ENCODE measurements at places on chromosomes 2 and 18.

DNA sequence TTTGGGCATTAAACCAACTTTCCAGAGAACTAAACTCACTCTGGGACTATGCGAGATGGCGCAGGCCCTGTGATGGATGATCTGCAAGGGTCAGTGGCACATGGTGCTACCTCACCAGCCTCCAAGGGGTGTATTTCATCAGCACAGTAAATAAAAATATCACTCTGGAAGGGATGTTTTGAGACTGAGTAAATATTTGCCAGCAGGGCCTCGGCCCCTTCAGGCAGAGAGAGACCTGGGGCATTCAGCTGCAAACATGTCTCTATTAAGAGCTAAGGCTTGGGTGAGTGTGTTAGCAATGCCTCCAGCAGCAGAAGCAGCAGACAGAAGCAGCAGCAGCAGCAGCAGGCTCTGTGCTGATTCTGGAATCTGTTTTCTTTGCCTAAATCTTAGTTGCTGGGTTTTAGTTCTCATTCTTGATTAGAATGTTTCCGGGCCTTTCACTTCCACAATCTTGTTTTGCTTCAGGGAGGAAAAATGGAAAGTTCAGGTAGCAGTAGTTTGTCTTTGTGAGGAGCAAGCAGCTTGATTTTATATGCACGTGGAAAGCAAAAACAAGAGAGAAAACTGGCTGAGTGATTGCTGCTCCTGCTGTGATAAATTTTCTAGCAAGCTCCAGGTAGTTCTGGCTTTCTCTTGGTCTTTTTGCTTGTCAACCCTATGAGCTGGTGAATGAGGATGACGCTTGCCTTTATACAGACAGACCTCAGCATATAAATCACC lies 18.6 kb downstream of the ADCYAP1 start:
- DNase-seq: no peak

- peak; percentile 98 for DNase-seq
Observed at GRCh38 chr2:12340164-12340563, 376.6 kb upstream of the TRIB2 start.

- no peak for DNase-seq
Observed at GRCh38 chr2:38095996-38096861, 20.3 kb upstream of the CYP1B1 start.

GRCh38 chr2:10302479-10303180 lies at the start of gene HPCAL1:
Gene HPCAL1, plus strand, starts transcription at chr2:10302904. Its CDS starts 116,854 bp downstream, at chr2:10419758.
- peak; percentile 66 for DNase-seq

- no peak for DNase-seq
Observed at GRCh38 chr2:55420439-55420725, 726 bp upstream of the CCDC88A start.

GRCh38 chr2:71796174-71796593 lies 342.8 kb downstream of the DYSF start:
- no peak for DNase-seq

GRCh38 chr2:172693037-172693436 lies 42.6 kb upstream of the RAPGEF4 start:
- peak; percentile 62 for DNase-seq

DNA sequence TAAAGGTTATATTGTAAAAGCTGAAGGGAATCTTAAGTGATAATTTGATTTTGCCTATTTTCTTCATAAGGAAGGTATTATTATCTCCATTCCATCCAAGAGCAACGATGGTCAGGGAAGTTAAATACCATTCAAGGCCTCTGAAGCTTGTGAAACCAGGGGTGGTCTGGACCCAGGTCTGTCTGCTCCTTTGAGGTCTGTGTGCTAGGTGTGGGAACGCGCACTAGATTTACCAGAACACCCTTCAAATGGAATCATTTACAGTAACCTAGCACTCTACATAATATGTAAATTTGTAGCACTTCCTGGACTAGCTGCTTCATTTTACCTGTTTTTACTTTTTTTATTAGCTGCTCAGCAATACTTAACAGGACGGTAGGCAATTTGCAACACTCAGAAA lies 6.4 kb upstream of the TRIB2 start:
- no peak for DNase-seq

DNA sequence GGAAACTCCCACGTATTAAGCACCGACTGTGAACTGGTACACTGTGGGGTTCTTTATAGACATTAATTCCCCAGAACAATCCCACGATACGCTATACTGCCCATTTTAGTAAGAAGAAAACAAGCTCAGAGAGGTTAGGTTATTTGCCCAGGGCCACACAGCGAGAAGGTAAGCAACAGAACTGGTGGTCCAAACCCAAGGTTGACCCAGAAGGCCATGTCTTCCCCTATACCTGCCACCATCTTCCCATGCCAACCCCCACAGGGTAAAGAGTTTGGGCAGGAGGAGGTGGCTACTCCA lies 69.9 kb downstream of the MARCO start:
- no peak for DNase-seq

DNA sequence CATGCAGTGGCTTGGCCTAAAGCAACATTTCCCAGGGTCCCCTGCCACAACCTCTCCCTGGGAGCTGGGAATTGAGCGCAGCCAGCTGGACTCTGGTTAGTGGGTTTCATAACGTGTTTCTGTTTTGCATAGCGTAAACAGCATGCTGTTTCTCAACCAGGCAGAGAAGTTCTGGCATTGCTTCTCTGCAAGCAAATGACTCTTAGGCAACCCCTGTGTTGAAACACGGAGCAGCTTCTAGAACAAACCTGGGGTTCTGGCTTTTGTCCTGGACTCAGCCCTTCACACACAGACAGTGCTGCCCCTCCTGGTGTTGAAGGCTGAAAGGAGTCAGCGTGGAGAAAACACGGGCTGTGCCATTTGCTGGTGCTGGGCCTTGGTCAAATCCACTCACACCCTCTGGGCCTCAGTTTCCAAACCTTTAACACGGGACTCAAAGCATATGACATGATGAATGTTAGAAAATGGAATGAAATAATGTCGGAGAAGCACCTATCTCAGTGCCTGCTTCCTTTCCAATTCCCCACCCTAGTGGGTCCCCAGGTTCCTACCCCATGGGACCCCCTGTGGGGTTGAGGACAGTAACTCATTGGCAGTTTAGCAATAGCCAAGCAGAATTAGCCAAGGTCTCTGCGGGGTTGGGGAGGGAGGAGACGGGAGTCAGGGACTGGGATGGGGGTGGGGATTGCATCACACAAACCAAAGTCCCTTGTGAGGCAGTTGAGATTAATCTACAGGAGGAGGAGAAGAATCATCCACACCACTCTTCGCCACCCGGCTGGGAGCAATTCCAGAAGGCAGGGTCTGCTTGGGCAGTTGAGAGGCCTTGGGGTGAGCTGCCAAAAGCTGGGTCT lies 30.2 kb upstream of the IL1R2 start:
- DNase-seq: no peak

- DNase-seq: no peak
Observed at GRCh38 chr2:241584436-241584835, 25.9 kb downstream of the BOK start.

DNA sequence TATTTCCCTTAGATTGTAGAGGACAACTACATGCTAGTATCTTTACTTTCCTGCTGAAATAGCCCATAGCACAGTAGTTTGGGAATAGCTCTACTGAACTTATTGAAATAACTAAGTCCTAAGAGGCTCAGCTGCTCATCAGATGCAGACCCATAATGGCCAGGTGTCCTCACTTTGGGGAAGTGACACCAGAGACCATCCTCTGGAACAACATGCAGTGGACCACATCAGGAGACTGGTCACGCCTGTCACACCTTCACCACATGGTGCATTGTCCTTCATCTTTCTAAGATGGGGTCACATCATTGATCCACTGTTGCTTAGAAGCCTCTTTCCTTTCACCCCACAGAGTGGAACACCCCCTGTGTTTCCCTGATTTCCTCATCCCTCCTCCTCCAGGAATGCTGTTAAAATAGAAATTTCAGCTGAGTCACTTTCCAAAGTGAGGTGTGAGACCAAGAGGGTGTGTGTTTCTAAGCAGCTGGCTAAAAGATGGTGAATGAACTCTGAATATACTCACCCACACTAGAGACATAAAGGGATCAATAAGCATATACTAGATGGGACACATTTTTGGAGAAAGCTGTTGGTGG lies 215.2 kb upstream of the LRRTM1 start:
- DNase-seq: no peak

GRCh38 chr2:182977463-182977862 lies 60.8 kb downstream of the NCKAP1 start:
- no peak for DNase-seq

GRCh38 chr2:232693344-232693743 lies 3.8 kb upstream of the GIGYF2 start:
- no peak for DNase-seq

DNA sequence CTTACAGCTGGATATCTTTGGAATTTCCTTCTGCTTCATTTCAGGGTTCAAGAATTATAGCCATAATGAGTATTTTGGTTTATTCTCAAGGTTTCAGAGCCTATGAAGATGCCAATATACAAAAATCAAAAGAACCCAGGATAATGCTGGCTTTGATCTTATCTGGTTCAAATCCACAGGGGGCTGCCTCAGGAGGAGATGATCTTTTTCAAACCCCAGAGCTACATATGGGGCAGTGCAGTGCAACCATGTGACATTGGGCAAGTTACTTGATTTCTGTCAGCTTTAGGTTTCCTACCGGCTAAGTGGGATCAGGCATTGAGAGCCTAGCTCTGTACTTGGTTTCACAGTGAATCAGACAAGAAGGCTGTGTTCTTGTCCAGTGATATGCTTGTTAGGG lies 23.0 kb upstream of the LYPD6B start:
- no peak for DNase-seq

DNA sequence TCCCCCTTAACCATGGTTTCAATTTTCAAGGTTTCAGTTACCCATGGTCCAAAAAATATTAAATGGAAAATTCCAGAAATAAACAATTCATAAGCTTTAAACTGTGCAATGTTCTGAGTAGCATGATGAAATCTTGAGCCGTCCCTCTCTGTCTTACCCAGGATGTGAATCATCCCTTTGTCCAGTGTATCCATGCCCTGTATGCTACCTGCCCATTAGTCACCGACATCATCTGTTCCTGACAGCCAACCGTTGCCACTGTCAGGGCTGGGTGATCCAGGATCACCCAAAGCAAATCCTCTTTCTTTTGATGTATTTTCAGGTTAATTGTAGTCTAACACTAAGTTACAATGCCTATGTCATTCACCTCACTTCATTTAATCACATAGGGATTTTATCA lies 15.7 kb upstream of the OLA1 start:
- no peak for DNase-seq

DNA sequence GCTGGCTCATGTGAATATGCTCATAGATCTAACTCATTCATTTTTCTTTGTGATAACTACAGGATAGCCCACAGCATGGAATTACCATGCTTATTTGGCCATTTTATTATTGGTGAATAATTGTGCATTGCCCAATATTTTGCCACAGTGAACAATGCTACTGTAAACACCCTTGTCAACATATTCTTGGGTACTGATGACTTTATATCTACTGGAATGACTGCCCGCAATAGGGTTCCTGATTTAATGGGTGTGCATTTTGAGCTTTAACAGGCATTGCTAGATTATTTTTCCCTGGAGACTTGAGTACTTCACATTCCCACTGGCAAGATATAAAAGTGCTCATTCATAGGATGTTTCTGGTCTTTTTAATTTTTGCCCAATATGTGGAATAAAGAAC lies 42.7 kb upstream of the EVA1A start:
- DNase-seq: no peak

- DNase-seq: no peak
Observed at GRCh38 chr18:71760541-71760940, 783.6 kb downstream of the CBLN2 start.

DNA sequence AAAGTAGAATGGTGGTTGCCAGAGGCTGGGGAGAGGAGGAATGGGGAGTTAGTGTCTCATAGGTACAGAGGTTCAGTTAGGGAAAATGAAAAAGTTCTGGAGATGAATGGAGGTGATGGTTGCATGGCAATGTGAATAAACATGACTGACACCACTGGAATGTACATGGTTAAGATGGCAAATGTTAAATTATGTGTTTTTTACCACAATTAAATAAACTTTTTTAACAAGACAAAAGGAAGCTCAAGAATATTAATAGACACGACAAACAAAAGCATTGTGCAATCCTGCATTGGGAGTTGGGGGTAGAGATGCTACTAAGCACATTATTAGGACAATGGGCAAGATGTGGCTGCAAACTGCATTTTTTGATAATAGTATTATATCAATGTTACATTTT lies 147.7 kb downstream of the TWIST2 start:
- DNase-seq: no peak

- no peak for DNase-seq
Observed at GRCh38 chr18:77457681-77458080, 208.0 kb downstream of the GALR1 start.

GRCh38 chr2:235538144-235538639 lies 44.3 kb downstream of the AGAP1 start:
- DNase-seq: no peak

DNA sequence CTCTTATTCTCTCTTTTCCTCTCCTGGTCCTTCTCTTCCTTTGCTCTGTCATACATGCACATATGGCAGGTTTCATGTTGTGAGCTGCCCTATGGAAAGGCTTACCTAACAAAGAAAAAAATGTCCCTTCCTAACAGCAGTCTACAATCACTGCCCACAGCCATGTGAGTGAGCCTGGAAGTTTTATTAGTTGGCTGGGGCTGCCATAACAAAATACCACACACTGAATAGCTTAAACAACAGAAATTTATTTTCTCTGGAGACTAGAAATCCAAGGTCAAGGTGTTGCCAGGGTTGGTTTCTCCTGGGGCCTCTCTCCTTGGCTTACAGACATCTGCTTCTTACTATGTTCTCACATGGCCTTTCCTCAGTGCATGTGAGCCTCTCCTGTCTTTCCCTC lies 142.1 kb downstream of the TRIB2 start:
- no peak for DNase-seq

DNA sequence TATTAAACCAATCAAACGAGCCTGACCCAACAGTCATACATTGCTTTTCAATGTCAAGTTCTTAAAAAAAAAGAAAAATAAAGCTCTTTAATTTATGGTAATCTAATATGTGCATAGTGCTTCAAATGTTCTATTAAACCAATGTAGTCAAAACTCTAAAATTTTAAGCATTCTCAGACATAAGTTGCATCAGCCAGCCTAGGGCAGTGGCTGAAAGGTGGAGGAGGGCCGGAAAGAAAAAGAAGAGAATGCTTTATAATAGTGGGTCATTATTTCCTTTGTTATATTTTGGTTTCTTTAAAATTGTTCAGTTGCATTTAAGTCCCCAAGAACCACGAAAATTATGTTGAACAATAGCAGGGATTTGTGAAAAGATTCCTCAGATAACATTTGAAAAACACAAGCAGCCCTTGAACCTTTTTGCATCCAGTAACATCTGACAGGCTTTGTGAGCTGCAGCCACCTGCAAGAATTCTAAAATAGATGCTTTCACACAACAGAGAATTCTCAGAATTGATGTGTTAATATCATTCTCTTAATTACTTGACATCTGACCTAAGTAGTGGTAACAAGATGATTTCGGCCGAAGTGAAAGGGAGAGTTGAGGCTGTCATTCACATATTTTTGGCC lies 252.1 kb downstream of the CDCA7 start:
- DNase-seq: no peak

GRCh38 chr2:27729198-27729597 lies 42.3 kb upstream of the MRPL33 start:
- DNase-seq: no peak

- DNase-seq: no peak
Observed at GRCh38 chr2:43328832-43329231, 102.4 kb upstream of the ZFP36L2 start.

- DNase-seq: no peak
Observed at GRCh38 chr2:41894563-41895333, 153.1 kb upstream of the PKDCC start.

- DNase-seq: no peak
Observed at GRCh38 chr2:222837643-222838056, 23.2 kb upstream of the ACSL3 start.

- no peak for DNase-seq
Observed at GRCh38 chr18:9960258-9960904, 46.6 kb downstream of the VAPA start.

- DNase-seq: no peak
Observed at GRCh38 chr18:27608742-27609141, 423.6 kb upstream of the CHST9 start.
